ENCODE measurements at places on chromosomes 1 and 21.

DNA sequence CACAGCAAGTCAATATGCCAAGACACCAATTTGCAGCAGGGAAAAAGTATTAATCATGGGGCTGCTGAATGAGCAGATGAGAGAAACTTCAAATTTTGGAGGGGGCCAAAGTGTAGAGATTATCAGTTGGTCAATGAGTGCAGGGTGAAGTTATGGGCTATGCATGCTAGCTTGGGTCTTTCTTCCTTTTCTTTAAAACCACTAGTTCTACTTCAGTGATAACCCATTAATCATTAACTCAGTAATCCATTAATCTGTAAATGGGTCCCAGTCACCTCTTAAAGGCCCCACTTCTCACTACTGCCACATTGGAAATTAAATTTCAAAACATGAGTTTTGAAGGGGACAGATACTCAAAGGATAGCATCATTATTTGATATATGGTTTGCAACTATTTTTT, 688.6 kb upstream of the ADGRL4 start:
- no peak for DNase-seq

GRCh38 chr1:237045278-237046016, 3.5 kb downstream of the RYR2 start:
- DNase-seq, result no peak

DNA sequence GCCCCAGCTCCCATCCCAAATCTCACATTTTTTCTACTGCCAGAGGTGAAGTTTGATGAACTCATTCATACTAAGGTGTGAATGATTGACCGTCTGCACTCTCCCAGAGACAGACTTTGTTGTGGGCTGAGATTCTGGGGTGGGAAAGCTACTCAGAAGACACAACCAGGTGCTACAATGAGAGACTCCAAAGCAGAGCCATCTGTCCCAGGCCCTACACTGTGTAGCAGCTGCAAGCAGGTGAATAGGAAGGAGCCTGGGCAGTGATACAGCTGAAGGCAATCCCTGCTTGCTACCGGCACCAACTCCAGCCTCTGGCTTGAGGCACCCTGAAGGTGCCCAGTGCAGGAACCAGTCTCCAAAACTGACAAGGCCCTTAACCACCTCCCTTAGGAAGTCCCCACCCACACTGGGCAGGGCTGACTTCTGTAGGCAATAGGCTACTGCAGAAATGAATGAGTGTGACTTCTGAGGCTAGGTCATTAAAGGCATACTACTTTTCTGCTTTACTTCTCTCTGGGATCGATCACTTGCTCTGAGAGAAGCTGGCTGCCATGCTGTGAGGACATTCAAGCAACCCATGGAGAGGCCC, 79.7 kb upstream of the RUNX3 start:
- DNase-seq, result no peak

DNA sequence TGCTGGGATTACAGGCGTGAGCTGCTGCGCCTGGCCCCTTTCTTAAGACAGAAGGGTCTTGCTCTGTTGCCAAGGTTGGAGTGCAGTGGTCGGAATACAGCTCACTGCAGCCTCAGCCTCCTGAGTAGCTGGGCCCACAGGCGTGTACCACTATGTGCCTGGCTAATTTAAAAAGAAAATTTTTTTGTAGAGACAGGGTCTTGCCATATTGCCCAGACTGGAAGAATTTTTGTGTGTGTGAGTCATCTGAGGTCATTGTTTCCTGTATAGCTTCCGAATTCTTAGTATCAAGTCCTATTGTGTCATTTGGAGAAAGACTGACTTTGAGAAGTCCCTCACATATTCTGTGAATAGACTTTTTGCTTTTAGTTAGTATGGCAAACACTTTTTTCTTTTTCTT, 4.7 kb downstream of the SZRD1 start:
- no peak for DNase-seq

GRCh38 chr21:42012344-42012743, 2.2 kb upstream of the ZBTB21 start:
- DNase-seq, result no peak

DNA sequence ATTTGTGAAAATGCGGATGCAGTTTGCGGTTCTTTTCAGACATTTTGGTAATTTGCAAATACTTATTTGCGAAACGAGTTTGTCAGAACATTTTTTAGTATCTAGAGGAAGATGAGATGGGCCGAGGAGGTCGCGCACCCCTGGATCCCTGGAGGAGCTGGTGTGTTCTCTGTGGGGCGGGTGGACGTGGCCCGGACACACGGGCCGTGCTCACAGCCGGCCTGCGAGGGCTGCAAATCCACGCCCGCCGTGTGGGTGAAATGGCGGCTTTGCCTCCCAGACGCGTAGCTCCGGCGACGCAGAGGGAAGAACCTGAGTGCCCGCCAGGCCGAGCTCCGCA, 9.3 kb upstream of the TTLL10 start:
- DNase-seq, result no peak

DNA sequence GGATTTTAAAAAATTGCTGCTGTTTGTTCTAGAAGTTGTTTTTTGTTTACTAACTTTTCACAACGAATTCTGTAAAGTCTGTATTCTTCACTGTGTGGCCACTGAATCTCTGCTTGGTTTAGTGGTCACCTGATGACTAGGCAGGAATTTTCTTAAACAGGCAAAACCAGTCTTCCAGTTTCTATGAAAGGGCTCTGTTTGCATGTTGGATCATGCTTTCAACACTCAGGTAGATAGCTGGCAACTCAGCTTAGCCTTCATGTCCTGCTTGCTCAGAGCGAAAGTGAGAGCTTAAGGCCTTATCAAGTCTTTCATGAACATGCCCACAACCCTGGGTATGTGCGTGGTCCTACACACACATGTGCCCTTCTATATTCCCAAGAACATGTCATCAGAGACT, 52.4 kb upstream of the CCDC190 start:
- no peak for DNase-seq

- DNase-seq, result no peak
These were observed 314.0 kb downstream of the PTPRU start for GRCh38 chr1:29550119-29550841.

- no peak for DNase-seq
These were observed 6.7 kb downstream of the ZBTB7B start for GRCh38 chr1:155009221-155009711.

Data from non-pigmented ciliary epithelial cell (primary cell).